GM12864 (cell line): ENCODE measurements at places on chromosomes 7 and 10.
A peak's percentile ranks its signal among the peaks of the same experiment; 100 is the strongest.

DNA sequence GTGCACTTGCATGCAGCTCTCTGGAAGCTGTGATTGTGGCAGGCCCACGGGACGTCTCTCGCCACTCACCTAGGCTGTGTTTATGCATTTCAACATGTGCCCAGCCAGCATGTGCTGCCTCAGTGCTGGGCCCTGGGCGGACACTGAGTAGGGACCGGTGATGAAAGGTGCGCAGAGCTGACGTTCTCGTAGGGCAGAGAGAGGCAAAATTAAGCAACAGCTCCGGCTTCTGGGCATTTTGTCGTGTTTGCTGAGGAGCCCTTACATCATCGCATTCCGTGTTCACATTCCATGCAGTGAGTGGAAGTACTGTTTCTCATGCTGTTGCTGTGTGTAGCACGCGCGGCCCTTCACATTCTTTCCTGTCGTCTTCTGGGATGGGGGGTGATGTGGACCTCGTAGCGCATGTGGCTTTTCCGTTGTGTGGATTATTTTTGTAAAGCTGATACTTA lies 50.5 kb downstream of the PRF1 start:
- DNase-seq = no peak

DNA sequence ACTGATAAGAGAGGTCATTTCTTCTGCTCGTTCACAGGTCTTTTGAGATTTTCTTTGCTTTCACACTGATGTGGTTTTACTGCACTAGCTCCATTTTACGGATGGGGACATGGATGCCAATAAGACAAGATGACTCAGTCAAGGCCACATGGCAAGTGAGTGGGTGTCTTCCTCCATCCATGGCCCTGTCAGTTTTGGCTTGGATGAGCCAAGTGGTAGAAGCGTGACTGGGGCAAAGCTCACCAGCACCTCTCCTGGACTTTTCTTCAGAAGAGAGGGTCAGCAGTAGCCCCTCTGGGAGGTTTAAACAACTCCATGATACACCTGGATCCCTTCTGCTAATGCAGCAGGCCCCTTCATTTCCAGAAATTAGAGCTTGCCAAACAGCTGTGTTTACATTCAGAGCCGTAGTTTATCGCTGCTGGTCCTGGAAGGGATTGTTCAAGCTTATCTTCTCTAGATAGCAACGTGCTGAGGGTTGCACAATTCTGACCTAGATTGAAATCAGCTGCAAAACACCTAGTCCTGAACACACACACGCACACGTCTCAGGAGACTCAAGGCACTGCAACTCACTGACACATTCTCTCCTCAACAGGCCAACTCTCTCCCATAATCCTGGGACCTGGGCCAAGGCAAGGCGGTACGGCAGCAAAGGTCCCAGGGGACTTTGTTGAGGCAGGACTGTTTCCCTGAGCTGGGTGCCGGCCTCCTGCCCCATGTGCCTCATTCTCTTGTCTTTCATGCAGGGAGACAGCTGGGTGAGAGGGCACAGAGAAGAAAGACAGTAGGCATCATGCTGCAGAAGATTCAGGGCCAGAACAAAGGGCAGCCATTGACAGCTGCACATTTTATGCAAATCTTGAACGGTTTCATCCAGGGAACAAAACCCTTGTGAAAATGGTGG lies 14.2 kb upstream of the PDCD4 start:
- DNase-seq = no peak

GRCh38 chr10:77824908-77825307 lies 101.6 kb downstream of the DLG5 start:
- DNase-seq = no peak

DNA sequence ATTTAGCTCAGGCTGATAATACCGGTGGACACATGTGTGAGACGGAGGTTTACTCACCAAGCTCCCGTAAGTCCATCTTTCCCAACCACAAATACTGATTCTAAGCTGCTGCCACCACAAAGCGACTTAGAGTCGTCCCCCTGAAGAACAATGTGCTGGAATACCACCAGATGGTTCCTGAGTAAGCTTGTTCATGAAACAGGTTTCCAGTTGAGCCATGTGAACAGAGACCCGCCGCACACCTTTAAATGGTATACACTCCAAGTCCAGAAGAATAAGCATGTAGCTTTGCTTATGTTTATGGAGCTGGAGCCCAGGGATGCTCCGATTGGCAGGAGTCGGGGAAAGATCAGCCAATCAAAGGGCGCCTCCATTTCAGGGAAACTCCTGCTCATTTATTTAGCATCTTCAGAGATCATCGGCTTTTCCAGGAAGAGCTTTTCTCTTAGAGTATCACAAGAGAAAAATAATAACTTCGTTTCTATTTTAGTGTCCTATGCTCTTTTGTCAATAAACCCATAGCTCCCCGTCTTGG lies 261.6 kb upstream of the AOAH start:
- no peak for DNase-seq

GRCh38 chr7:7178081-7178480 lies 4.3 kb upstream of the C1GALT1 start:
- no peak for DNase-seq

DNA sequence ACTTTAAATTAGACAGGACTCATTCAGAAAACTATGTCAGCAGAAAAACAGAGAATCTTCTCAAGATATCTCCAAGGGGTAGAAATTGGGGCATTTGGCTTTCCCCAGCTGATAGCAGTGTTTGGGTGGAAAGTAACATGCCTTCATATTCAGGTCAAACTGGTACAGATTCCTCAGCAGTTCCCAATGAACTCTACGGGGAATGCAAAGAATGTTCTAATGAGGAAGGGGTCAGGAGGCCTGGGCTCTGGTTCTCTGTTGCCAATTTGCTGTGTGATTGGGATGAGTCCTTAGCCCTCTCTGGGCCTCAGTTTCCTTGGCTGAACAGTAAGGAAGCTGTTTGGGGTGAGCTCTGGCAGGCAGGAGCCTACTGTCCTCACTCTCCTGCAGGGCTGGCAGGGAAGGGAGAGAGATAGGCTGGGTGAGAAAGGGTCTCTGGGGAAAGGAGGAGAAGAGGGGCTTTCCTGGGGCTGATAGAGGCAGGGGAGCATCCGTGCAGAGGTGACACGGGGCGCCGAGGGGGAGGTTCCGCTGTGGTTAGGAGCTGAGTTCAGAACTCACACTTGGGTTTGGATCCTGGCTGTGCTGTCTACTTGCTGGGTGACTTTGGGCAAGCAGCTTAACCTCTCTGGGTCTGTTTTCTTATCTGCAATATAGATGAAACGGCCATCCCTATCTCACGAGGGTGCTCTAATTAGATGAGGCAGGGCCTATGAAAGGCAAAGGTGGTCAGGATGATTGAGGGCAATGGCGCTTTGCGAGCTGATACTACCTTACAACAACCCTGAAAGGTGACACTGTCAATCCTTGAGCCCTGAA lies 45.1 kb downstream of the SPOCK2 start:
- DNase-seq = no peak

DNA sequence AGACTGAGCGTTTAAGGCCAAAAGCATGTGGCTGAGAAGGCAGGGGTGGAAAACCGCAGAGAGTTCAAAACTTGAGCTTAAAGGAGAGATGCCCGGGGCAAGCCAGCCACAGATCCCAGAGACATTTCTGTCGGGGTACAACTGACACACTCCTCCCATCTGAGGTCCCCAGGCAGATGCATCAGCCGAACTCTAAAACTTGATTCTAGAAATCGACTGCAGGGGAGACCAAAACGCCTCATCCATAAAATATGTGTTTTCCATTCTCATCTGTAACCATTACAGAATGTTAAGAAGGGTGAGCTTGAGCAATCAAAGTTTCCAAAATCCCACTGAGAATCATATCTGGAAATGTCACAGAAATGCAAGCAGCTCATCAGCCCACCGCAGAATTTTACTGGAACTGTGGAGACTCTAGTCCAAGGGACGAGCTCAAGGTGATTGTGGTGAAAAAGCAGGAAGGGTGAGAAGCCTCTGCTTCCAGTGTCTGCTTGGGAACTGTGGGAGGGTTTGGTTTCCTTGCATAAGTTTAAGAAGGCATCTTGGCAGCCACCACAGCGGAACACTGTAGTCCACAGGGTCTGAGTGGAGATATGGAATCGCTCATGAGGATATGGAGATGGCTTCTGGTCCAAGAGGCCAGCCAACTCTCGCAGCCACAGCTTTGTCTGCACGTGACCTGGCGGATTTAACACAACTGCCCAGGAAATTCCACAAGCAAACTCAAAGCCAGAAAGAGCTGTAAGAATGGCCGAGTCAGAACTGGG lies 249.2 kb downstream of the SFMBT2 start:
- no peak for DNase-seq

DNA sequence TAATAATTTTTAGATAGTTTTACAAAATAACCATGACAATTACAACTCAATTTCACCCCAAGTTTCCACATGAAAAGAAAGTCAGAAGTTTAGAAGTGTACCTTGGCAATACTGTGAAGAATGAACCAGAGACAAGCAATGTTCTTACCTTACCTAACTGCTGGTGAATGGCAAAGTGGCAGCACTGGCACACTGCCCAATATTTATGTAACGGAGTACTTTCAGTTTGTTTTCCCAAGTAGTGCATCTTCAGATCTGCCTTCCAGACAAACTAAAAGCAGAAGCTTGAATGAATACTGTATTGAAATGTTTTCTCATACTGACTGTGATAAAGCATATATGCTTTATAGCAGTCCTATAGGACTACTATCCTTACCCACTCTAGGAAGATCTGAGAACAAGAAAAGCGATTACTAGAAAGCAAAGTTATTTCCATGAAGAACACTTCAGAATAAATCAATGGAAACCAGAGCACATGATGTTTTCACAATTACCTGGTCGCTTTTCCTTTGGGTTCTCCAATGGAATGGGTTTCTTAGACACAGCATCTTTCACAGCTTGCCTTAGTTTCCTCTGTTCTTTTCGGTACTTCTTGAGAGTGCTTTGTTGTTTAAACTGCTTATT lies 1.5 kb downstream of the NOC3L start:
- DNase-seq = no peak

DNA sequence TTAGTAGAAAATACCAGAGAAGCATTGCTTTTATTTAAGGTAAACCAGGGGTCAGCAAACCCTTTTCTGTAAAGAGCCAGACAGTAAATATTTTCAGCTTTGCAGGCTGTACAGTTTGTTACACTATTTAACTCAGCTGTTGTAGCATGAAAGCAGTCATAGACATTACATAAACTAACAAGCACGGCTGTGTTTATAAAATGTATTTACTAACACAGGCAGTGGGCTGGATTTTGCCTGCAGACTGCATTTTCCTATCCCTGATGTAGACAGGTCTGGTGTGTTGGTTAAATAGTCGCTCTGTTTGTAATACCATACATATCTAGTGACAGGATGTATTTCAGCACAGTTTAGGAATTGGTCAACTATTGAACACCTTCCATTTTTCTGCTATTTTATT lies 129.3 kb downstream of the ST7 start:
- no peak for DNase-seq

GRCh38 chr7:39910108-39910869 lies 39.8 kb upstream of the CDK13 start:
- DNase-seq = no peak

GRCh38 chr10:127526161-127526560 lies 22.9 kb upstream of the NPS start:
- no peak for DNase-seq

DNA sequence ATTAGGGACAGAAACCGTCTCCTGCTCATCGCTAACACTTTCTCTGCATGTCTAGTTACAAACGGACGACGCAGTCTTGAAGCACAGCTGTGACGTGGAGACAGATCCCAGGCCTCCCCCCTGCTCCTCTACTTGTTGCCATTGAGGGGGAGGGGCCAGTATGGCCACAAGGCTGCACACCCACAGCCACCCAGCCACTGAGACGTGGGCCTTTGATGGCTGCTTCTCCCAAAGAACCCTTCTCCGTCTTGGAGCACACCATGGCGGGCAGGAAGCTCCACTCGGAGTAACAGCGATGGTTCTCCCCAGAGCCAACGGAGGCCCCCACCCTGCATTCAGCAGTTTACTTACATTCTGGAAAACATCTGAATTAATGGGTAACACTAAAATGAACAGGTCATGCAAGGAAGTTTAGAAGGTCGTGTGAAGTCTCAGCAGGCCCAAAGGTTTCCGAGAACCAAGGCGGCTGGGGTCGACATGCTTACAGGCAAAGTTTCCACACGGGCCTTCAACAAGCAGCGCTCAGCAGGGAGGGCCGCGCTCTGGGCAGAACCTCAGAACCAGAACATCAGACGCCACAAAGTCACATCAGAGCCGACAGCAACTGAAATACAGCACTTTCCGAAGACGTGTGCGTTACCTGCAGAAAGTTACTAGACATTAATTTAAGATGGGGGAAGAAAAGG lies 169.6 kb downstream of the DIP2C start:
- no peak for DNase-seq

- peak; percentile 24 for DNase-seq
Measured at GRCh38 chr7:83798489-83798888, 149.6 kb upstream of the SEMA3E start.

DNA sequence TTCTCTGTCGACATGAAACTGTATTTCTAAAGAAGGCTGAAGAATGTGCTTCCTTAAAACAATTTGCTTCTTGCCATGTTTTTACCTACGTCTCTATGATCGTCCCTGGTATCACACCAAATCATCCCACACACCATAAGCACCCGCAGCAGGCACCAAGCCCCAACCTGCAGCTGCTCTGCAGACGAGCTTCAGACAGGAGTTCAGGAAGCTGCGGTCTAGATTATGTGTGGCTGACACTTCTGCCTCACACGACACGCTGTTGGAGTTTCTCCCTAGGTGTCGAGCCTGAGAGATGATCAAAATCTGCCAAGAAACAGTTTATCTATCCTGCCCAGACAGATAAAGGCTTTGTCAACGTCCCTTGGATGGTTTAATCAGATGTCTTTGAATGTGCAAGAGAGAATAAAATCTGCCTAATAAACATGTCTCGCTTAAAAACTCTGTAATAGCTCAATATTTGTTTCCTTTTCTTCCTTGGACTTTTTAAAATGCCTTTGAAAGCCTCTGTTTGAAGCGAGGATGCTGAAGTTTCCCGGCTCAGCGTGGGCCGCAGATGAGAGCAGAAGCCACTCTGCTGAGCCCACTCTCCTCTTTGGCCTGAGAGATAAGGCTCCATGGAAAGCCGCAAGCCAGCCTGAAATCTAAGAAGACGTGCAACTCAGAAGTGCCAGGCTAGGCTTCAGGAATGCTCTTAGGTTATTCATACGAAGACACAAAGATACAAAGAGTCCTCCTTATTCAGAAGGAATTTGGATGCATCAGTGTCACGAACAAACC lies 158.3 kb upstream of the PFKP start:
- DNase-seq = no peak

DNA sequence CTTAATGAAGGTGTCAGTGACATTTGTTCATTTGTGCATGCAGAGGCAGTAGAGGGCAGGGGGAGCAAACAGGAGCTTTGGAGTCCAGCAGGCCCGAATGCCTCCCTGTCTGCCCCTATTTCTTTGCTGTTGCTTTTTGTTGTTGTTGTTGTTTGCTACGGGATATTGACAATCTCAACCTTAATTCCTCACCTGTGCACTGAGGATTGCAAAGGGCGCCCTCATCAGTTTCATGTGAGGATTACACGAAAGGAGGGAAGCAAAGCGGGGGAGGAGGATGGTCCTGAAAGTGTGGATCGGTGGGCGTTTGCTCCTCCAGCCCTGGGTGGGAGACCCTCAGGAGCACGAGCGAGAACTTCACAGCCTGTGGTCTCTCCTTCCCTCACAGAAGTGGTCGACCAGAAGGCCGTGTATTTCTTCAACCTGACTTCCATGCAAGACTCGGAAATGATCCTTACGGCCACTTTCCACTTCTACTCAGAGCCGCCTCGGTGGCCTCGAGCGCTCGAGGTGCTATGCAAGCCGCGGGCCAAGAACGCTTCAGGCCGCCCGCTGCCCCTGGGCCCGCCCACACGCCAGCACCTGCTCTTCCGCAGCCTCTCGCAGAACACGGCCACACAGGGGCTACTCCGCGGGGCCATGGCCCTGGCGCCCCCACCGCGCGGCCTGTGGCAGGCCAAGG lies 9.6 kb downstream of the GDF10 start:
- DNase-seq = no peak
